Kidney glomerular epithelial cell (primary cell): ENCODE measurements at places on chromosomes 5 and 9.

DNA sequence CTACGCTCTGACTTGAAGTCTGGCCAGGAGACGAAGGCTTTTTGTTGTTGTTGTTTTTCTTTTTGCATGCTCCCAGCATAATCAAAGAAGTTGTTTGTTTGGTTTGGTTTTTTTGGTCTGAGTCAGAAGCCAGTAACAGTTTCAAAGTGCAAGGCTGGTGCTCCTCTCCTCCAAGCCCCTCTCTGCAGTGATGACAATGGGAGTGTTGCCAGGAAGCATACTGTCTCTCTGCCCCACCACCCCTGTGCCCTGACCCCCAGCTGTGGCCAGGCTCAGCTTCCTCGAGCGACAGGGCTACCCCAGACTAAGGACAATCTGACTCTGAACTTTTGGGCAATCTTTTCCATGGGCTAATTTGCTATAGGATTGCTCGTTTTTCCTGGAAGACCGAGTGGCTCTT is 173.8 kb upstream of the PITX1 start:
- DNase-seq = no peak

DNA sequence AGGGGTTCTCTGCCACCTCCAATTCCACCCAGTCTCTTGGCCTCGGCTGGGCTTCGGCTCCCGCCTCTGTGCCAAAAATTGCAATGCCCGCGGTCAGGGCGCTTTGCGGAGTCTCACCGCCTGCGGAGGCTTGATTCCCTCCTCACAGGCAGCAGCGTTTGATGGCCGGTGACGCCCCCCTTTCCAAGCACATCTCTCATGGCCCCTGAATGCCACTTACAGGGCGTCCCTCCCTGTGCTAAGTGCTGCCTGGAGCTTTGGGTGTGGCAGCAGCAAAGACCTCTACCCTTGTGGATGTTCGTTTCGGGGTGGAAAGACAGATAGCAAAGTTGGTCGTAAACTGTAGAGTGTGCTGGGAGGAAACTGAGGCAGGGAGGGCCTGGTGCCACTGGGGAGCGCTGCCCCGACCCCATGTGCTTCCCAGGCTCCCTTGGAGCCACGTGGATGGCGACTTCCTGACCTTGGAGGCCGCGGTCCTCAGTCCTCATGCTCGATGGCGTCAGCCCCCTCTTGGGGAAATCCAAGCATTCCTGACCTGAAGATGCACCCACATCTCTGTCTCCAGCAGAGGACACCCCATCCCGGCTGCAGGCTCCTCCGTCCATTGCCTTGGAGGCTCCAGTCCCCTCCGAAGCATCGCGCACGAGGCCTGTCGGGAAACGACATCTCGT is 249.2 kb upstream of the IRX4 start:
- no peak for DNase-seq

DNA sequence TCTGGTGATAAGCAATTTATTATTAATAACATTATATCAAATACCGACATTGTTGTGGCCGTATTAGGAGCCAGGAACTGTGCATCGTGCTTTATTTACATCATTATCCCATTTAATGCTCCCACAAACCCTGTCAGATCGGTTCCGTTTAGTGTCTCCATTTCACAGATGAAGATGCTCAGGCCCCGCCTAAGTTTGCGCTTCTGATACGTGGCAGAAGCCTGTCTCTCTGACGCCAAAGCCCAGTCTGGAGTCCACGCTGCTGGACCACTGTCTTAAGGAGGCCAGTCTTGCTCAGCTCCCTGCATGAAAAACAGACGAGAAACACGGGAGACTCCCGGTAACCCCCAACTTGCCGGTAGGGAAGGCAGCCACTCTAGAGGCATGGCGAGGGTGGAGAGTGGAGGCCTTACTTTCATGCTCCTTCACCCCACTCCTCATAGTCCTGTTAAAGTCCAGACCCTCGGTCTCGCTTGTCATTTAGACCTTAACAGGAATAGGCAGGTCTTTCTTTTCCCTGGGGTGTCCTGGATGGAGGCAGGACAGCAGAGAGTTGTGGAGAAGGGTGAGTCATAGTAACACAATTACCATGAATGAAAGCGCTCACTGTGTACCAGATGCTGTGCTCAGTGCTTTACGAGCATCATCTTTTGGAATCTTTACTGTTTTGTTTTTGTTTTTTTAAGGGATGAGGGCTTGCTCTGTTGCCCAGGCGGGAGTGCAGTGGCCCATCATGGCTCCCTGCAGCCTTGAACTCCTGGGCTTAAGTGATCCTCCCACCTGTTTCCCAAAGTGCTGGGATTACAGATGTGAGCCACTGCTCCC is 872 bp downstream of the TXNDC15 start:
- peak; percentile 72 for DNase-seq

- DNase-seq = no peak
Measured at GRCh38 chr5:142433526-142434321, 108.9 kb upstream of the SPRY4 start.

- no peak for DNase-seq
Measured at GRCh38 chr9:16262477-16263261, 607.8 kb downstream of the BNC2 start.

GRCh38 chr5:128470663-128471062 is 67.4 kb downstream of the FBN2 start:
- DNase-seq = no peak
